Activated CD4-positive, alpha-beta T cell treated with anti-CD3 and anti-CD28 coated beads for 4 hours (primary cell): ENCODE measurements at places on chromosomes 13 and 19.

DNA sequence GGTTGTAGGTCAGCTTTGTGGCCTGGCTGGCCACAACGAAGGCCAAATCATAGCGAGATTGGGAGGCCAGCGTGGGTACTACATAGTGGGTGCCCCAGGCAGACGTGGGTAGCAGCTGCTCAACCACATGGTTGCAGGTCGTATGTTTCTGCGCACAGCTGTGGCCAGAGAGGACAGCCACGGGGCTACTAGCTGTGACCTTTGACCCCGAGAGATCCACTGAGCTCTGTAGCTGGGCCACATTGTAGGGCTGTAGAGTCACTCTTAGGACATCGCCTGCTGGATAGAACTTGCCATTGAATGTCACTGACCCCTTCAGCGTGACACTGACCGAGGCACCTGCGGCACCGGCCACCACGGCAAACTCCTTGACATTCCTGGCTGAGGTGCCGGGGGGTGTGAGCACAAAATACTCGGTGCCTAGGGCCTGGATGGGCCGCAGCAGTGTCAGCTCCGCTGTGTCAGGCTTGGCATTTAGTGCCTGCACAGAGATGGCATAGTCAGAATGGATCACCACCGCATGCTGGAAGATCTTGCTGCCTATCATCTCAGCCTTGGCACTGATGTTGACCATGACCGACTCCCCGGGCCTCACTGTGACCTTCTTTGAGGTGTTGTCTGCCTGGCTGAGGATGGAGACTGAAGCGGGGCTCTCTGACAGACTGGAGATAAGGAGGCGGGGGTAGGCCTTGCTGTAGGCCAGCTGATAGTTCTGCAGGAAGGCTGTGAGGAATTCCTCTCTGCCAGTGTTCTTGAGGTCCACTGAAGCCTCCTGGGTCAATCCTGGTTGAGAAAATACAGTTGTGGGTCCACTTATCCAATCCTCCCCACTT is 6.7 kb downstream of the FCGBP start:
- no peak for DNase-seq

DNA sequence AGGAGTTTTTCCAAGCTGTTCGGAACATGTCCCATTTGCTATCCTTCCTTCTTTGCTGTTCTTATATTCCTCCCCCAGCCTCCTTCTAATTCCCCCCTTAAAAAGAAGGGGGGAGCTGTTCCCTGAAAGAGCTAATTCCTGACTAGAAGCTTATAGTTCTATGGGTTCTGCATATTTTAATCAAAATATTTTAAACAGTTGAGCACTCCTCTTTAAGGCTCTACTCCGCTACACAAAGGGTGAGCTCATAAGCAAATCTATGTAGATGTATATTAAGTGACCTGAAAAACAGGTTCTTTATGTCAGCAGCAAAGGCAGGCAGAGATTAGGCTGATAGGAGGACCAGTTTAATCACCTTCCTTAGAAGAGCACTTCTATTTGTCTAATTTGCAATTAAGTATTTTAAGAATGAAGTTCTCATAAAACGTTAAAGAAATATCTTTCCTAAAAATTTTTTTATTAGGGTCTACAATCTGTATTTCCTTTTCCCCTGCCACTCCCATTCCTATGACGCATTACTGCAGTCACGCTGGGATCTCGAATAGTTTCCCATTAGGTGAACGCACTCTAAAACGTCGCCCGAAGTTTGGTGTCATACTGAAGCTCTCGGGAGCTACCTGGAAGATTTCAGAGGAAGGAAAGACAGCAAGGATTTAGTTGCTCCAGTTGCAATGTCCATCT is 5.2 kb downstream of the EFNB2 start:
- DNase-seq, result no peak

DNA sequence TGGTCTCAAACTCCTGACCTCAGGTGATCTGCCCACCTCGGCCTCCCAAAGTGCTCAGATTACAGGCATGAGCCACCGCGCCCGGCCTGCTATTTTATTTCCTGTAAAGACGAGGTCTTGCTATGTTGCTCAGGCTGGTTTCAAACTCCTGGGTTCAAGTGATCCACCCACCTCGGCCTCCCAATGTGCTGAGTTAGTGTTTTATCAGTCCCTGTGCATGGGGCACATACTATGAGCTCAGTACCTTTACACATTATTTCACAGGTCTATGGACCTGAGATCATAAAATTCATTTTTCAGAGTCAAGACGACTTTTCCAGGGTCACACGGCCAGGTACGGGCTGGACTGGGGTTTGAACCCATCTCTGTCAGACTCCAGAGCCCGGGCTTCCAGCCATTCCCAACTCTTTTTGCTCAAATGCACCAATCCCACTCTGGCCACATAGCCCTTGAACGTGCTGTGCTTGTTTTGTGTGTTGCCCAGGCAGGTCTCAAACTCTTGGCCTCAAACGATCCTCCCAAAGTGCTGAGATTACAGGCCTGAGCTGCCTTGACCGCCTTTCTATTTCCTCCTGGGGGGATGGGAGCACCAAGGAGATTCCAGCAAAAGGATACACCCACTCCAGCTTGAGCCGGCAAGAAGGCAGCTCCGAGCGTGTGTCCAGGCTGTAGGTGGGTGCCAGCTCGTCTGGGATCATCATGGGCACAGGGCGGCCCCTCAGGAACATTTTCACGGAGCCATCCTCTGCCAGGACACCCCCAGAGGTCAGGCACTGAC is 1.1 kb downstream of the EML2 start:
- no peak for DNase-seq

DNA sequence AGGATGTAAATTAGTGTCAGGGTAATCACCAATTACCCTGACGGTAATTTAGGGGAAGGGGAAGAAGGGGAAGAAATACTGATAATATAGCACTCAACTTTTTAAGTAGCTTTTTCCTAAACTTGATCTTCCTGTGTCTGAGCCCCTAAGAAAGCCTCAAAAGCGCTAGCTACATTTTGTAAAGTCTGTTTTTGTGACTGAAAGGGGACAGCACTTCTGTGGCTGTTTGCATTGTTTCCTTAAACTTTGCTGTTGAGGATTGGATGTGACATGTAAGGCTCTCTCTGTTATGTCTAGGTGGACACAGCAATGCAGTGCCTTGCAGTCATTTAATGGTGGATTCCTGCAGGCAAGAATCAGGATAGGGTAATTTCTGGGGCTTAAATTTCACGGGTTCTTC is 42.8 kb downstream of the SPATA13 start:
- no peak for DNase-seq

DNA sequence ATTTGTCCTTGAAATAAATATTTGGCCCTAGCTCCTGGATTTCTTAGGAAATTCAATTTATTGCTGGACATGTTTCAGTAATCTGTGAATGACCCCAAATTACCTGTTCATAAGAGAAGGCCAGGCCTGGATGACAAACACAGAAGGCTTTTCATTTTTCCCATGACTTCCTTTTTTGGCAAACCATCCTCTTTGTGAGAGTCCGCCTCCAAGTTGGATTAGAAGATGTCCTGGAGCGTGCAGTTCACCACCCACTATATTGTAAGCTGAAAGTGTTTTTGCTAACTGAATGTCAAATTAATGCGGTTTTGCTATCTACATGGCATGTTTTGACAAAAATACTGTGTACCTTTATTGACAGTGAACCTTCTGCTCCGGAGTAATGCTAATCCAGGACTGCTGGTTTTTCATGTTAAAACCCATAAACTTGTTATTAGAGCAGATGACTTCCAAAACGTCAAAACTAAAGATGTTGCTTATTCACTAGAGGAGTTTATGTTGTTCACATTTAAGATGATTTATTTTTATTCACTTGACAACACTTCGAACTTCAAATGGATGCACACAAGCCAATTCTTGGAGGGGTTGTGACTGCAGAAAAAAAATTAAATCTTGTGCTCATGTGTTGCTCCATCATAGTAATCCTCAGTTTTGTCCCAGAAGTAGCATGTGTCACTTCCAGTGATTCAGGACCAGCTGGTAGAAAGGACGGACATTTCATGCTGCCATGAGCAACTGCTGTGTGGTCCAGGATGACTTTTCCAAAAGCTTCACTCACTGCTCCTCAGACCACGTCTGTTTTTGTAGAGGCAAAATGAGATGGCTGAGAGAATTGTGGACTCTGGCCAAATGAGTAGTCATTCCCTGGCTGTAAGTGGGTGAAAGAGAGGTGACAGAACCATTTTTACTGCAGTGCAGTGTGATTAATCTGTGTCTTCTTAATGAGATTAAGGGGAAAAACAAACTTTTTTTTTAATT is 71.0 kb downstream of the ITGBL1 start:
- no peak for DNase-seq

- DNase-seq, result no peak
Observed at GRCh38 chr13:109810761-109811510, 24.6 kb upstream of the IRS2 start.

DNA sequence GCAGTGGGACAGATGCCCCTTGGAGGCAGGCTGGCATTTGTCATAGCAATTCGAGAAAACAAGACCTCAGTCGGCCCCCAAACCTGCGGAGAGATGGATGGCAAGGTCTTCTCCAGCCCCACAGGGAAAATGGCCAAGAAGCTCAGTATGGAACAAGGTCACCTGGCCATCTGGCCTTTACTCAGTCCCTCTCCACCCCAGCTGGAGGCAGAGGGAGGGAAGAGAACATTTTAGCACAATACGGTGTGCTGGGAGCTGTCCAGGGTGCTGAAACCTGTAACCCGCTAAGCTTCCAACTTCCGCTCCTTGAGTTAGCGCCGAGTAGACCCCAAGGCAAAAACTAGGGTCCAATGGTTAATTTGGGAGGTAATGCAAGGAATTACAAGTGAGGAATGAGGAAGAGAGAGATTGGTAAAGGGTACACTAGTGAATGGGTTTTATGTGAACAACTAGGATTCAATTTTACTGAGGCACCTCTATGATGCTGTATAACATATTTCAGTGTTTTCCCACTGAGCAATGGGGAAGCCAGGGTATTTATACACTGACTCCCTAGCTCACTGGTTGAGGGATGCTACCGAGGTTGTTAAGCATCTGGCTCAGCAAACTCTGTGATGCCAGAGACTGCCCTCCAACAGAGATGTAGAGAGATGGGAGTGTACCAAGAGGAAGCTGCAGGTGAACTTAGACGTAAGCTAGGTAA is 64.3 kb downstream of the CACNA1A start:
- DNase-seq, result peak; percentile 22

GRCh38 chr19:369876-370275 is 25.3 kb upstream of the MIER2 start:
- DNase-seq, result no peak
